Progenitor cell of endocrine pancreas (in vitro differentiated cells): ENCODE measurements at places on chromosomes 12 and 14. TPM values are rescaled to one million over a fixed set of nuclear protein-coding genes. Genes with fewer than 3 reads are reported as not detected.

- no peak for DNase-seq
These were observed 169.9 kb downstream of the RBM19 start for GRCh38 chr12:113796066-113796827.

DNA sequence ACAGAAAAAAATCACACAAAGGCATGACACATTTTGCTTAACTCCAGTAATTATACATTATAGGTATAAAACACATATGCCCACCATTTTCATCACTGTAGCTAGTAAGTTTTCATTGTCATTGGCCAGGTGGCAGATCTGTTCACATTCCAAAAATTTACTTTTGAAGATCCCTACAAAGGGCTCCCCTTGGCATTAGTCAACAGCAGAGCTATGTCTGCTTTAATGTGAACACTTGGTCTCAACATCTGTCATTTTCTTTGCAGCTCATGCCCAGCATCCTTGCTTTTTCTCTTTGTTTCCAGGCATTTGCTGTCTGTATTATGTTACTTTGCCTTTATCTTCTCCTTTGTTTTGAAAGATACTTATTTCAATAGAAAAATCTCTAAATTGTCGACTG, 519.1 kb upstream of the FOXG1 start:
- DNase-seq = no peak

GRCh38 chr14:95564060-95564459, 29.2 kb downstream of the GLRX5 start:
- DNase-seq = no peak

DNA sequence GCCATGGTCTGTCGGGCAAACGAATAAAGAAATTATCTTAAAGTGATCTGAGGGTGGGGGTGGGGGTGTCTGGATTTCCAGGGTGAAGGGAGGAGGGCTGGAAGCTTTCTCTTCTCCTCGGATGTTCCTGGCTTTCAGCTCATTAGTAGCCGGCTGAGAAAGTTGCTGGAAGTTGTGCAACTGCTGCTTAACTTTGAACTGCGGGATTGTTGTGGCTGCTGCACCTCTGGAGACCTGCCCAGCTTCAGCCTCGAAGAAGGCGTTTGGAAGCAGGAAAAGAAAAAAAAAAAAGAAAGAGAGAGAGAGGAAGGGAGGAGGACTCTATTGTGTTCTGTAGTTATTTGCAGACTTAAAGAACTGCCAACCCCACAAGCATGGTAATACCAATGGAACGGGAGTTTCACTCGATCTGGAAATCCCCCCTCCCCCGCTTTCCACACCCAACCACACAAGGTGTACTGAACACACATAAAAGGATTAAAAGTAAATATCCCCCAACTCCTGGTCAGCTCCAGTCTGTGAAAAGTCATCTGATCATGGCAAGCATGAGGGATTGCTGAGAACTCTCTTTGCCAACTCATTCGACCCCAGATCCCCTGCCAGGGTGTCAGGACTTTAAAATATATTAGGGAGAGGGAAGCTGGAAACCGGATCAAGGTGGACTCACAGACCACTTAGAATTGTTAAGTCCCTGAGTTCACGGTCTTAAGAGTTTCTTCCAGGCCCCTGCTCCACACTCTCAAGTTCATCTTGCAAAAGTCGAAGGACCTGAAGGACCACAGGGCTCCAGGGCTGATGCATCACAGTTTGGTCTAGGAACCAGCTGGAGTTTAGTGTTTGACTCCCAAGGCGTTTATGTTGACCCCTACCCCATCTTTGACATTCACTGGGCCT, at the start of gene RASSF9:
Gene RASSF9, minus strand, starts transcription at position 213 of the 894 bp plus-strand sequence. Its CDS starts 208 bp downstream, at position 5.
- DNase-seq = no peak

DNA sequence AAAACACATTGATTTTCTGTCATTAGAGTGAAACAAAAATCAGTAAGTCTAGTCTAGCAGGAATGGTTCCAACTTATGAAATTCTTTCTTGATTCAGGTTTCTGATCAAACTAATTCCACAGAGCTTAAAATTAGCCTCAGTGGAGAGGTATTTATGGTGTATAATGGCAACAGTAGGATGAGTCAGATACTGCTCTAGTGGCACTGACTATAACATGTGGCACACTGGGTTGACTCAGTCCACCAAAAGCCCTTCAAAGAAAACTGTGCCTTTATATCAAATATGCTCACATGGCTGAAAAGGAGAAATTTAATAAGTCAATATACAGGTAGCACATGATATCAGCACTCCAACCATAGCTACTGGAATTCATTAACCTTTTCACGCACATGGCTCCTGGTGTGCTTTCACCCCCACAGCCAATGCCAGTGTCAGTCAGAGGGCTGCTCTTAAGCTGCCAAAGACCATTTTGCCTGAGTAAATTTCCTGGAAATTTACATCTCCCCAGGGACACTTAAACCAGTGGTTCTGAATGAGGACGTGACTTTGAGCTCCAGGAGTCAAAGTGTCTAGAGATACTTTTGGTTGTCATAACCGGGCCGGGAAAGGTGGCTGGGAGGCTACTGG, 21.7 kb upstream of the CATSPERB start:
- DNase-seq = no peak

Gene TAS2R19
- total RNA-seq = 6.6 and 8.5 TPM in 2 replicates

Gene NOVA1
- 21.6 and 23.7 TPM in 2 replicates for total RNA-seq

Gene MUCL1
- not detected in 2 replicates for total RNA-seq

- DNase-seq = no peak
These were observed 466.6 kb downstream of the FOXG1 start for GRCh38 chr14:29233188-29233587.

DNA sequence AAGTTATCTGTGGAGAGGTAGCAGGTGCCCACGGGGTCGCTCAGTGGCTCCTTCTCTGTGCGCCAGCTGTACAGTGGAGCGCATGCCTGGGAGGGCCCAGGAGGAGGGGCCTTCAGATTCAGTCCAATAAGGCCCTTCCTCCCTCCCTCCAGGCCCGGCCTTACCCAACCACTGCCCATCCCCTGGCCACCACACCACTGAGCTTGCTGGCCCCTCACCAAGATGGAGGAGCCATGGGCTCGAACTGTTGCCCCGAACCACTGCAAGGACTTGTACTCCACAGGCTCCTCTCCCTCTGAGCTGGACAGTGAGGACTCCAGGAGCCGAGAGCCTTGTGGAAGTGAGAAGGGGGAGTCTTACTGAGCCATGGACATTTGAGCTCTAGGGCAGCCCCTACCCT, 9.8 kb downstream of the ITGA5 start:
- DNase-seq = no peak

Gene KLRB1
- total RNA-seq = not detected in 2 replicates

GRCh38 chr14:41950428-41951151, 343.9 kb downstream of the LRFN5 start:
- DNase-seq = no peak

GRCh38 chr14:92635031-92635430, 113.4 kb downstream of the LGMN start:
- no peak for DNase-seq

GRCh38 chr14:94098326-94098992, 12.1 kb upstream of the IFI27 start:
- DNase-seq = no peak

DNA sequence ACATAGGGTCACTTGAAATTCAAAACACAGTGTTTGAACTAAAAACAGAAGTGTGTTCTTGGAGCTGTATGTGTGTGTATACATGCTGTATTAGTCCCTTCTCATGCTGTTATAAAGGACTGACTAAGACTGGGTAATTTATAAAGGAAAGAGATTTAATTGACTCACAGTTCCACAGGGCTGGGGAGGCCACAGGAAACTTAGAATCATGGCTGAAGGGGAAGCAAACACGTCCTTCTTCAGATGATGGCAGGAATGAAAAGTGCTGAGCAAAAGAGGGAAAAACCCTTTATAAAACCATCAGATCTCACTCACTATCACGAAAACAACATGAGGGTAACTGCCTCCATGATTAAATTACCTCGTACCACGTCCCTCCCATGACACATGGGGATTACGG, 224.1 kb downstream of the BCAT1 start:
- DNase-seq = no peak
